ENCODE measurements at places on chromosomes 7 and 10.

GRCh38 chr10:45418849-45419675 lies 45.0 kb downstream of the ALOX5 start:
- DNase-seq, result no peak

- DNase-seq, result no peak
Measured at GRCh38 chr7:133391206-133391605, 138.3 kb downstream of the EXOC4 start.

- no peak for DNase-seq
Measured at GRCh38 chr7:23334482-23335056, 35.4 kb downstream of the MALSU1 start.

DNA sequence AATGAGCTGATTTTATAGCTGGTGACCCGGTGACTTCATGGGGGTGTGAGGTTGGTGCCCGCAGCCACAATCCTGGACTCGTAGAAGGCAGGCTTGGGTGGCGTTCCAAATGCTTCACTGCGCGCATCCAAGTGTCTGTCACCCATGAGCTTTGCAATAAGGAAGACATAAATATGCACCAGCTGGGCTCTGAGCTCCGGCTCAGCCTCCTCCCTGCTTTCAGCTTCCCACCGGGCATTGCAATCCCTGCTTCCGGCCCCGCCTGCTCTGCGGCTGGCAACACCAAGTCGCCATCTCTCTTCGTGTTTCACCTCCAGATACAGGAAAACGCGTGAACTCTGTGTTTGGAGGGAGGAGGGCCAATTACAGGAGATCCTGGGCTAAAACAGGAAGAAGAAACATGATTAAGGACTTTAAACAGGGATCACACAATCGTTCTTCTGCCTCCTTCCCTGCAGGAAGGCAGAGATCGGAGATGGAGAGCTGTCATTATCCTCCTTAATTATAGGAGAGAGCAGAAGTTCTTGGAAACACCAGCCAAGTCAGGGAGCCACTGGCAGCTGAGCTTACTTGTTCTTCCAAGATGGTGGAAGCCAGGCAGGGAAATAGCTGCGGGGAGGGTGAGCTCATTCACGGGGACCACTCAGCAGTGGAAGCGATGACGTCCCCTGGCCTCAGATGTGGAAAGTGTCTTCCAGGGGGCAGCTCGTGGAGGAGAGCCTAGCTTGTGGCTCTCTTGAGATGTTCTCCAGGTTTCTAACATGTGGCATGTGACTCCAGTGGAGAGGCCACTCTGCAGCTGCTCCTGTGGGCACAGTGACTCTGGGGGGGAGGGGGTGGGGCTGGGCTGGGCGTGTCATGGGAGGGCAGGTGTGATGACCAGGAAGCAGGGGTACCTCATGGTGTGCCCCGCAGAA lies 134.9 kb downstream of the CAMK1D start:
- DNase-seq, result no peak

GRCh38 chr10:118832241-118832651 lies 77.5 kb upstream of the CACUL1 start:
- no peak for DNase-seq

- no peak for DNase-seq
Measured at GRCh38 chr10:79200346-79200745, 131.6 kb downstream of the ZMIZ1 start.

GRCh38 chr10:48399056-48399541 lies 92.6 kb downstream of the MAPK8 start:
- no peak for DNase-seq

- no peak for DNase-seq
Measured at GRCh38 chr10:129971381-129972144, 7.5 kb upstream of the EBF3 start.

DNA sequence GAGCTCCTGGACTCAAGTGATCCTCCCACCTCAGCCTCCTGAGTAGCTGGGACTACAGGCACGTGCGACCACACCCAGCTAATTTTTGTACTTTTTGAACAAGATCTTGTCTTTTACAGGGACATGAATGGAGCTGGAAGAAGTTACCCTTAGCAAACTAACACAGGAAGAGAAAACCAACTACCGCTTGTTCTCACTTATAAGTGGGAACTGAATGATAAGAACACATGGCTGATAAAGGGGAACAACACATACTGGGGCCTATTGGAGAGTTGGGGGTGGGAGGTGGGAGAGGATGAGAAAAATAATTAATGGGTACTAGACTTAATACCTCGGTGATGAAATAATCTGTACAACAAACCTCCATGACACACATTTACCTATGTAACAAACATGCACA lies 70.9 kb upstream of the INHBA start:
- DNase-seq, result no peak

DNA sequence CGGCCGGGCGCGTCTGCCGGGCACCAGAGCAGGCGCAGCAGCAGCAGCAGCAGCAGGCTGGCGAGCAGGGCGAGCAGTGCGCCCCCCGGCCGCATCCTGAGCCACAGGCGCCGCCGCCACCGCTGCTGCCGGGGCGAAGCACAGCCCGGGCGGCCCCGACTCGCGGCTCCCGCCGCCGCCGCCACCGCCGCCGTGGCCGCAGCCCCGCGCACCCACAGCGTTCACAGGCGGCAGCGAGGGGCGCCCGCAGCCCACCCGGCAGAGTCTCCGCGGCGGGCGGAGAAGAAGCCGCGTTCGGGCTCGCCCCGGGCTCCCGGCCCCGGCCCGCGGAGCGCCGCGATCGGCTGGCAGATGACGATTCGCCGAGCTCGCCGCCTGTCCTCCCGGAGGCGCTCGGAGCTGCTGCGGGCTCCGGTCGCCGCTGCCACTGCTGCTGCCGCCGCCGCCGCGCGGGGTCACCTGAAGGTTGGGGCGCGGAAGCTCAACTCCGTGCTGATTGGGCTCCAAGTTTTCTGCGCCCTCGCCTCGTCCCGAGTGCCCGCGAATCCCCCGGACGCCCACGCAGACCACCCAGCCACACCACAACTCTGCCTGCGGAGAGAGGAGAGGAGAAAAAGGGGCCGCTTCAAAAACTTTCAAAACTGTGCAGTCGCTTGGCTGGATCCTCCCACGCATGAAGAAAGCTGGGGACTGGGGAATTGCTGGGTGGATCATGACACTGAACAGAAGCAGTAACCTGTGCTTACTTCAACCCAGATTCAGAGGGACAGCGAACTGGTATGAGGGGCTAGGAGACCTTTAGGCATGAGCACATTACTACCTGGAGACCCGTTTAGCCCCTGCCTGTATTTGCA lies at the start of gene ST8SIA6:
TSS of gene ST8SIA6 (minus strand) at position 435 of the 854 bp plus-strand sequence. CDS start at position 95, 340 bp downstream.
- DNase-seq, result peak; percentile 28

DNA sequence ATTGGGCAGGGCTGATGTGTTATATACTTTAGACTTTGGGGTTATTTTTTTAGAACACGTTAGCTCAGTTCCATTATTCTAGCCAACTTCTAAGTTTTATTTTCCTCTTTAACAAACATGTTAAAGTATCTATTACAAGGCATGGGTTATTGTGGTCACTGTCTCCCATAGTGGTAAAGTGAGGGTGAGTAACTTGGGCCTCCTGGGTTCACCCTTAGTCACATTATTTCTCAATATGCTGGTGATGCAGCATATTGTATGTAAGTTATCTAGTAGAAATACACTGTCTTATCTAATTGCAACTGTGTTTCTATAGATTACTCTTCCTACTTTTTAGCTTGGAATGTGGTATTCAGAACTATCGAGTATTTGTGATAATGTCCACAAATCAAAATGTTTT lies 65.9 kb downstream of the BBS9 start:
- no peak for DNase-seq

DNA sequence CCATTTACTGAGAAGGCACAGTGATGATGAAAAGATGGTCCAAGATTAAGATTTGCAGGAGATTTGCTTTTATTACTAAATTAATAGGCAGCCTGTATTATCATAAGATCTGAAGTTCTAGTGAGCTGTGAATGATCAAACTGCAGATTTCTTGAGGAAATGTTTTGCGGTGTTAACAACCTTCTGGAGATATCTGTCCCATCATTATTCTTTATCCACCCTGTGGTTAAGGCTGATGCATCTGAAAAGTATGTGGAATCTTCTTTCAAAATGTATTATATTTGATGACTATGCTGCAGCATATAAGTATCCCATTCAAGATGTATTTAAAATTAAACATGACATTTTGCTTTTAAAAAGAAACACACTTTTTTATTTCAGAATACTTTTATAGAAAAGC lies 150.3 kb downstream of the POLR1F start:
- no peak for DNase-seq

GRCh38 chr10:15349112-15349511 lies 22.0 kb downstream of the FAM171A1 start:
- DNase-seq, result no peak

DNA sequence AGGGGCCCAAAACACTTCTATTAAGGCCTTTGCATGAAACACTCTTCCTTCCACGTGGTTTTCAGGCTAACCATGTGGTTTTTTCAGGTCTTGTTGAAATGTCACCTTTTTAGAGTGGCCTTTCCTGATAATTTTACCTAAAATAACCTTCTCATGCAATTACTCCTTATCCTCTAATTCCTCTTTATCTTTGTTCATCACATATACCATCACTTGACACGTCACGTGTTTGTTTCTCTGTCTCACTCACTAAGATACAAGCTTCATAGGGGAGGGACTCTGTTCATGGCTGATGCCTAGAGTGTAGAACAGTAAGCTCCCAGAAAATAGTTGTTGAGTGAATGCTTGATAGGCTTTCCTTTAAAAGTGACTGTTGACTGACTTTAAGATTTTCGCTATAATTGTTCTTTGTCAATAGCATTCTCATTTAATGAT lies 63.7 kb downstream of the ST7 start:
- DNase-seq, result no peak
